ENCODE measurements at places on chromosomes 4 and X. TPM values are rescaled to one million over a fixed set of nuclear protein-coding genes. Genes with fewer than 3 reads are reported as not detected.

GRCh38 chrX:134020910-134021309, 35.5 kb upstream of the GPC3 start:
- H3K36me3 ChIP-seq: no peaks in the 10 kb centered on the region
- no peak overlapping the region for H3K4me3 ChIP-seq
- no peaks in the 10 kb centered on the region for H3K4me1 ChIP-seq

DNA sequence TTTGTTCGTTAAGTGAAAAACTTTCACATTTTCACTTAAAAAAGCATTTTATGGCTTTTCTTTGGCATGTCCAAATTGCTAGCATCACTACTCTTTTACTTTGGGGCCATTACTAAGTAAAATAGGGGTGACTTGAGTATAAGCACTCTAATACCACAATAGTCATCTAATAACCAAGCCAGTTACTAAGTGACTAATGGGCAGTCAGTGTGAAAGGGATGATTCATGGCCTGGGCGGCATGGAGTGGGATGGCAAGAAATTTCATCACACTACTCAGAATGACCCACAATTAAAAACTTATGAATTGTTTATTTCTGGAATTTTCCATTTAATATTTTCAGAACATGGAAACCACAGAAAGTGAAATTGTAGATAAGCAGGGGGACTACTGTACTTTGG, 60.9 kb downstream of the BMP15 start:
- no peaks in the 10 kb centered on the region for H3K27me3 ChIP-seq
- H3K4me1 ChIP-seq: no peaks in the 10 kb centered on the region
- no peaks in the 10 kb centered on the region for H3K36me3 ChIP-seq
- no peak for DNase-seq
- peak overlapping the region; percentile 51 for H3K27ac ChIP-seq

DNA sequence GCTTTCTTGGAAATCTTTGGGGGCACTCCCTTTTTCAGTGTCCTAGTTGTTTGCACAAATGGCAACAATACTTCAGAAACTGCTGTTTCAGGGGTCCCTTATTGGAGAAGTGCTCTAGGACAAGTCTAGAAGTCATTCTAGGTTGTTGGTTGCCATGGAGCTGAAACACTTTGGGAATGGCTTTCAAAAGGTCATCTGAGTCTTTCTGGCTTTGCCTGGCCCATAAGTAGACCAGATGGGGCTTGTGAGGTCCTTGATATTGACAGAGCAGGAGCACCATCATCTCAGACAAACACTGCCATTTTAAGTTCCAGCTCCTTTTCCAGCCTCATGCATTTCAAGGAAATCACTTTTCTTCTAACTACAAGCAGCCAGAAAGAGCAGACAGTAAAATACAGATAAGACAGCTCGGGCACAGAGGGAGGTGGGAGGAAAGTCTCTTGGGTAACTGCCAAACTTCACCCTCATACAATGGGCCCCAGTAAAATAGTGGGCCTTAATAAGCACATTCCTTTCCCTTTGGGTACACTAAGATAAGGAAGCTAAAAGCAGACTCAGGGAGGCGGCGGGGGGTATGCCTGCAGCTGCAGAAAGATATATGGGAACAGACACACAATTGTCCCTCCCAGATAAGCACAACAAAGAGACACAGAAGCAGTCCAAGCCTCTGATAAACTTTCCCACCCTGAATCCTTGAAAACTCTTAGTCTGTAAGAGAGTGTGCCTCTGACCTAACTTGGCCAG, 8.5 kb upstream of the NXF3 start:
- no peaks in the 10 kb centered on the region for H3K27me3 ChIP-seq
- H3K4me1 ChIP-seq: no peaks in the 10 kb centered on the region
- DNase-seq: no peak
- no peak overlapping the region for H3K27ac ChIP-seq

DNA sequence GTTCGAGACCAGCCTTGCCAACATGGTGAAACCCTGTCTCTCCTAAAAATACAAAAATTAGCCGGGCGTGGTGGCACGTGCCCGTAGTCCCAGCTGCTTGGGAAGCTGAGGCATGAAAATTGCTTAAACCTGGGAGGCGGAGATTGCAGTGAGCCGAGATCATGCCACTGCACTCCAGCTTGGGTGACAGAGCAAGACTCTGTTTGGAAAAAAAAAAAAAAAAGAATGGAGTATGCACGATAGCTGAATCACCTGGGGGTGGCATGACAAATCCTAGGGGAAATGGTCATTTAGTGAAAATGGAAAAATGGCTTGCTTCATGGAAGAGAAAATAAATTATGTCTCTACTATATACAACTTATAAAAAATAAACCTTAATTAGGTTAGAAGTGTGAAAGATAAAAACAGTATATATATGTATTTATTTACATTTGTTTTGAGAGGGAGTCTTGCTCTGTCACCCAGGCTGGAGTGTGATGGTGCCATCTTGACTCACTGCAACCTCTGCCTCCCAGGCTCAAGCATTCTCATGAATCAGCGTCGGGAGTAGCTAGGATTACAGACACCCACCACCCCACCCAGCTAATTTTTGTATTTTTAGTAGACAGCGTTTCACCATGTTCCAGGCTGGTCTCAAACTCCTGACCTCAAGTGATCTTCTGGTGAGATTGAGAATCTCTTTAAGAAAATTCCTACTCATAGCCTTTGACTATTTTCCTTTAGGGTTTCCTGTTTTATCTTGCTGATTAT, 19.3 kb upstream of the ING2 start:
- H3K36me3 ChIP-seq: no peaks in the 10 kb centered on the region
- DNase-seq: no peak
- no peaks in the 10 kb centered on the region for H3K27me3 ChIP-seq
- H3K4me1 ChIP-seq: no peaks in the 10 kb centered on the region
- no peak overlapping the region for H3K27ac ChIP-seq
- H3K4me3 ChIP-seq: no peak overlapping the region

DNA sequence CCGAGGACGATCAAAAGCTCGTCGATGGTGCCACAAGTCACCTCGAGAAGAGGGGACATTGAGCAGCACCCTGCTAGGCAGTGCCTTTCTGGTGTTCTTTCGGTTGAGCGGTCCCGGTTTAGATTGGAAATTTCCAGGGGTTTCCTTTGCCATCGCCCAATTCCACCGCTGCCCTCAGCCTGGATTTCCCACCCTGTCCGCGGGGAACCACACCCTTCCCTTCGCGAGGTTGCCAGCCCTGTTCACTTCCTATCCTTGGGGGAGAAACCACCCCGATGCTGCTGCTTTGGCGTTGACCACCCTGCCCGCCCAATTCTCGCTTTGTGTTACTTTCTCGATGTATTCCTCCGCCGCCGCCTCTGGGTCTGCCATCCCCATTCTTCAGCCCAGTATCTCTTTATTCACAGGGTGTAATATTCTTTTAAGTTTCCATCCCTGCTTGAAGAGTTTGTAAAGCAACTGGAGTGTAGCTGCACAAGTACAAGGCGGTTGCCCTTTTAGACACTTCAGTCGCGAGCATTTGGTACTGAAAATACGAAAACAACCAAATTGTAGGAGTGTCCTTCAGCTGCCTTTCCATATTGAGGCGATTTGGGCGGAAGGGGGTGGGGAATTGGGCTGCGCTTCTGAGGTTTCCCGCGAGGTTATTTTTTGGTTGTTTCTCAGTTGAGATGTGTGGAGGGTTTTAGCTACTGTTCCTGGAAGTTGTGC, 1.1 kb downstream of the OGT start:
- H3K4me1 ChIP-seq: peaks cover under 1% of the 10 kb centered on the region
- peak overlapping the region; percentile 76 for H3K4me3 ChIP-seq
- DNase-seq: peak; percentile 16
- H3K27me3 ChIP-seq: no peaks in the 10 kb centered on the region

DNA sequence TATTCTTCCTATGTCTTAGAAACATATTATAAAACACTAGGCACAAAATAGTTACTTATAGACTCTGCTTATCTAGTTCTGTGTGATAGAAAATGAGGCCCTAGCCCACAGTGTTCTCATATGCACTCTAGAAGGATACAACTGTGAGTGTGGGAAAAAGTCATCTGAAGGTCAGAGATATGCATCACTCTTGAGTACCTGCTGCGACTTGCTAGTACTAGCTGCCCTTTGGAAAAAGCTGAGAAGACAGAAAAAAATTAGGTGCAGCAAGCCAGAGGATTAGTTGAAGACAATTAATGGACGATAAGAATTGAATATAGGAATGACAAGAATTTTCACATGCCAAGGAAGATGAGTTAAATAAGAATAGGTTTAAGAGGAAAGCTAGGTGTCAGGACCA, 61.3 kb downstream of the MTHFD2L start:
- no peak overlapping the region for H3K4me3 ChIP-seq
- no peaks in the 10 kb centered on the region for H3K36me3 ChIP-seq
- no peaks in the 10 kb centered on the region for H3K4me1 ChIP-seq
- H3K27ac ChIP-seq: no peak overlapping the region

DNA sequence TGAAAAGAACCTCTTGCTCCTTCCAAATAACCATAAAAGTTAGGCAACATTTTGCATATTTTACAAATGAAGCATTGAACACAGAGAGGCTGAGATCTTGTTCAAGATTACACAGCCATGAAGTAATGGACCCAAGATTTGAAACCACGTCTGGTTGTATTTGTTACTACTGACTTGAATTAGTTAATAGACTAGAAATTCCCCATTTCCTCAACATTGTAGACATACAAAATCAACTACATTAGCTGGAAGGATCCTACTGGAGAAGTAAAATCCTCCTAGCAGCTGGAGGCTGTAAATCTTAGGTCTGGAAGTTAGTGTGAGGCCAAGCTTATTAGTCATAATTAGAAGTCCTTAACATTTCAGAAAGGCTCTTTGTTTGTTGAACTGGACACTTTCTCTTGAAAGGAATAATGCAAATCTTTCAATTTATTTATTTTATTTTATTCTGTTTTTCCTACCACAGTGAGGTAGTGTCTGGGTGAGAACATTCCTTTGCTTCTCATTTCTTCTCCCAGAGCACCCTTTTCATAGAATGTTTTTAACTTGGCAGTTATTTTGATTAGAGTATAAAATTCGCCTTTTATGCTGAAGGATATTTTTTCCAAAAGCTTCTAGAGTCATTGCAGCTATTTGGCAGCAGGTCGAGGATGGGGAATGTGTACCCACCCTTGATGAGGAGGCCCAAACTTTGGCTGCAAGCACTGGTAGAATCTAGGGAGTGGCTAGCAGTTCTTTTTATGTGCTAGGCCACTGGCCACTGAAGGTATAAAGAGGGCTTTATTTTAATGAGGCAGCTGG, 62.0 kb upstream of the CLNK start:
- H3K4me1 ChIP-seq: peaks cover 38% of the 10 kb centered on the region
- no peak overlapping the region for H3K4me3 ChIP-seq
- no peak for DNase-seq

GRCh38 chrX:50072110-50072509, 128.7 kb downstream of the AKAP4 start:
- no peaks in the 10 kb centered on the region for H3K36me3 ChIP-seq
- H3K4me3 ChIP-seq: no peak overlapping the region
- H3K27ac ChIP-seq: no peak overlapping the region
- no peaks in the 10 kb centered on the region for H3K4me1 ChIP-seq
- DNase-seq: no peak

DNA sequence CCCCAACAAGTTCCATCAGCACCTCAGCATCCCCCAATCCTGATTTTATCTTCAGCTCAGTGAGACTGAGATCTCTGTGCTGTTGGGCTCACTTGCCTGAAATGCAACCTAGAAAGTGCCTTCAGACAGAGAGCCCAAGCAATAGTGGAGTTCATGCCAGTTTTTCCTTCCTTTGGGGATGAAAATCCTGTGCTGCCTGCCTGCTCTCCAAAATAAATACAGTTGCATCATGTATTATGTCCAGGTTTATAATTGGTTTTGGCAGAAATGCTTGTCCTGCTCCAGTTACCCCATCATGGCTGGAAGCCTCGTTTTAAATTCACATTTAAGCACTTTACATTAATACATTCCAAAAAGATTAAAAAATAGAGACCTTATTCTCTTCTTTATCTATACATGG, 1865.5 kb upstream of the TENM3 start:
- H3K4me3 ChIP-seq: no peak overlapping the region
- no peaks in the 10 kb centered on the region for H3K36me3 ChIP-seq
- H3K27me3 ChIP-seq: no peaks in the 10 kb centered on the region
- no peaks in the 10 kb centered on the region for H3K4me1 ChIP-seq
- H3K27ac ChIP-seq: no peak overlapping the region

DNA sequence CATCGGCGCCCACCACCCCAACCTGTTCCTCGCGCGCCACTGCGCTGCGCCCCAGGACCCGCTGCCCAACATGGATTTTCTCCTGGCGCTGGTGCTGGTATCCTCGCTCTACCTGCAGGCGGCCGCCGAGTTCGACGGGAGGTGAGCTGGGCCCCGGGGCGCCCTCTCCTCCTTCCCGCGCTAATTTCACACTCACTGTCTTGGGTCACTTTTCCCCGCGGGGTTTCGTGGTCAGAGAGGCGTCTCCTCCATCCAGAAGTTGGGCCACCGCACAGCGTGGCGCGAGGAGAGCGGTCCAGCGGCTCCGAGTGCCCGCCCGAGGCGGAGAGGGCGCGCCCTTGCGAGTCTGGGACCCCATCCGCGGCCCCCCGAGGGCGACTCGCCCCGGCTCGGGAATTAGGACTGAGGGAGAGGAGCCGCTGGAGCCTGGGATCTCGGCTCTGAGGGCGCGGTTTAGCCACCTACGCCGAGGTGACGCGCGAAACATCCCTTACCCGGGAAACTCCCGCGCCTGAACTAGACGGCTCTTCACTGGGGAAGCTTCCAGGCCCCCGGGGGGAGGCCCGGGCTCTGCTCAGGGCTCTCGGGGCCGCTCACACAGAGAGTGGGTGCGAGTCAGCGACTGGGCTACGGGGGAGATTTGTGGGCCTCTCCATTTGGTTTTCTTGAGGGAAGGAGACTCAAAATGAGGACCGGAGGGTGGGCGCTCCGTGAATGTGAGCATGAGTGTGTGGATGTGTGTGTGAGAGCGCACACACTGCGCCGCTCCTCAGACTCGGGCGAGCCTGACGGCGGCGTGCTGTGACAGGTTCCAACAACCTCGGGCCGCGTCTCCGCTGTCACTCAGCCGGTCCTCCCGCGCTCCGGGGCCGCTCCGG, 551 bp downstream of the NPNT start:
- peak overlapping the region; percentile 57 for H3K4me3 ChIP-seq
- H3K4me1 ChIP-seq: no peaks in the 10 kb centered on the region
- H3K27ac ChIP-seq: peak overlapping the region; percentile 39
- H3K27me3 ChIP-seq: peaks cover 29% of the 10 kb centered on the region

GRCh38 chrX:314781-315595, 3.6 kb downstream of the GTPBP6 start:
- H3K27ac ChIP-seq: no peak overlapping the region
- H3K27me3 ChIP-seq: no peaks in the 10 kb centered on the region

DNA sequence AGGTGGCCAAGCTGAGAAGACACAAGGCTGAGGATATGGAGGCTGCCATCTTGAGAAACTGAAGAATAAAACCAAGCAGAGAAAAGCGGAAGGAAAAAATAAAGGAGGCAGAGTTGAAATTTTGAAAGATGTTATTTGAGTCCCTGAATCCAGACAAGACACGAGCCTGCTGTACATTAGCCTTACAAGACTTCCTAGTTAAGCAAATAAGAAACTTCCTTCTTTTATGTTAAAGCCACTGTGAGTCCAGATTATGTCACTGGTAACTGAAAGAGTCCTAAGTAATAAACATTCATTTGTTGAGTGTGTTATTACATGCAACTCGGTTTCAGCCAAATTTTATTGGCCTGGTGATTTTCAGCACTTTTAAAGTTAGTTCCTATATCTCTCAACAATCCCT, 30.4 kb downstream of the DRD5 start:
- no peaks in the 10 kb centered on the region for H3K27me3 ChIP-seq
- H3K27ac ChIP-seq: no peak overlapping the region
- DNase-seq: no peak
- no peak overlapping the region for H3K4me3 ChIP-seq

The CSTF2 gene
- total RNA-seq: 15.1 TPM

The BEX2 gene
- total RNA-seq: 0.87 TPM

The NPY2R gene
- not detected for total RNA-seq

The AMER1 gene
- total RNA-seq: 10.9 TPM

The POLN gene
- total RNA-seq: 9.6 TPM

The AMBN gene
- total RNA-seq: not detected

The ZNF630 gene
- total RNA-seq: 2.3 TPM

The RXFP1 gene
- not detected for total RNA-seq
